ENCODE measurements at places on chromosomes 13 and 19.

GRCh38 chr19:56217039-56217949 lies 15.2 kb downstream of the ZSCAN5C start:
- no peak for DNase-seq

DNA sequence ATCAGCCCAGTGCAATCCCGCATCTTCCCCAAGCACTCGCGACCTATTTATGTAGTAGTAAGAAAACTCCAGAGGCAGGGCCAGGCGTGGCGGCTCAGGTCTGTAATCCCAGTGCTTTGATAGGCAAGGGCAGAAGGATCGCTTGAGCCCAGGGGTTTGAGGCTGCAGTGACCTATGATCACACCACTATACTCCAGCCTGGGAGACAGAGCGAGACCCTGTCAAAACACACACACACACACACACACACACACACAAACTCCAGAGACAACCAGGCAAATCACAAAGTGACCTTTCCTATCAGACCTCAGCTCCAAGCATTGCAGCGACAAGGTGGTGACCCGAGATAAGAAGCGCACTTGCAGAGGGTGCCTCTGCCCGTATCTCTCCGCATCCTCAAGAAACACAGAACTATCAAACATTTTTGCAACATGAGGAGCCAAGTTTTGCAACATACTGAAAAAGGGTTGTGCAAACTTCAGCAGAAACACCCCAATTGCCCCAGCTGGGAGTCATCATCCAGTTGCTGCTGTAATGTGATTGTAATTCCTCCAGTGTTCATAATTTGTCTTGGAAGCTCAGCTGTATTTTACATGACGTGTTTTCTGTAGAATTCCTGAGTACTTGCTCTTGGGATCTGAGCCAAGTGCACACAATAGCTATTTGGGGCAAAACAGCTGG lies 8.7 kb upstream of the KLF2 start:
- DNase-seq, result no peak

DNA sequence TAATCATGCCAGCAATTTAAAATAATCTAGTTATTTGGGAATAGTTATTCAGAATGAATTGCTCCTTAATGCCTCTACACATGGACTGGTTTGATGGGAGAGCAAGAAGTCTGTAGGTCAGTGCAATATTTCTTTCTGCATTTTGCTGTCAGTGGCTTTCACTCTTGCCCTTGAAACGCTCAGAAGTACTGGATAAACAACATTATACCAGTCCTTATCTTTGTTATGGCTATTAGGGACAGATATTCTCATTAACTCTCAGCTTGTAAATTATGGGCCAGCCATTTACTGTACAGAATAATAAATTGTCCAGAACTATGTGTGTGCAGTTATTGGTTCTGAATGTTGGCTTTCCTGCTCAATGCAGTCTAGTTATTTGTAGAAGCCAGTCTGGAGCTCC lies 224.4 kb downstream of the OXGR1 start:
- DNase-seq, result no peak

GRCh38 chr13:40618581-40619478 lies 47.6 kb downstream of the FOXO1 start:
- DNase-seq, result no peak

- DNase-seq, result no peak
Measured at GRCh38 chr19:27860309-27860934, 1352.5 kb downstream of the UQCRFS1 start.

- no peak for DNase-seq
Measured at GRCh38 chr13:39862900-39863299, 207.4 kb downstream of the COG6 start.

GRCh38 chr13:68490594-68490993 lies 1260.5 kb upstream of the PCDH9 start:
- no peak for DNase-seq

DNA sequence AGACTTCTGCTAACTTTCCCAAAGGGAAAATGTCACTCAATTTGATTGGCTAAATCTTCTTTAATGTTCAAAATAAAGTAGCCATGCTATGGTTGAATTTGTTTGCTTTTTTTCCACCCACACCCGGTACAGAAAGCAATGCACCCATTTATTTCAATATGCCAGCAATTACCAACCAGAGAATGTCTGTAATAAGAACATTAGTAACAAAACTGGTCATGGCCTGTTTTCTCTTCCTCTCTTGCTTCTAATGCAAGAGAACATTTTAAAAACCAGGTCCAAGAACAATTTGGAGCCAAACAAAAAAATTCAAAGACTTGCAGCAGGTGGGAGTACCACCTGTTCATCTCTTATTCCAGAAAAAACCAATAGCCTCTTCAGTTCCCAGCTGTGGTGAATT lies 1108.8 kb upstream of the PCDH20 start:
- no peak for DNase-seq

DNA sequence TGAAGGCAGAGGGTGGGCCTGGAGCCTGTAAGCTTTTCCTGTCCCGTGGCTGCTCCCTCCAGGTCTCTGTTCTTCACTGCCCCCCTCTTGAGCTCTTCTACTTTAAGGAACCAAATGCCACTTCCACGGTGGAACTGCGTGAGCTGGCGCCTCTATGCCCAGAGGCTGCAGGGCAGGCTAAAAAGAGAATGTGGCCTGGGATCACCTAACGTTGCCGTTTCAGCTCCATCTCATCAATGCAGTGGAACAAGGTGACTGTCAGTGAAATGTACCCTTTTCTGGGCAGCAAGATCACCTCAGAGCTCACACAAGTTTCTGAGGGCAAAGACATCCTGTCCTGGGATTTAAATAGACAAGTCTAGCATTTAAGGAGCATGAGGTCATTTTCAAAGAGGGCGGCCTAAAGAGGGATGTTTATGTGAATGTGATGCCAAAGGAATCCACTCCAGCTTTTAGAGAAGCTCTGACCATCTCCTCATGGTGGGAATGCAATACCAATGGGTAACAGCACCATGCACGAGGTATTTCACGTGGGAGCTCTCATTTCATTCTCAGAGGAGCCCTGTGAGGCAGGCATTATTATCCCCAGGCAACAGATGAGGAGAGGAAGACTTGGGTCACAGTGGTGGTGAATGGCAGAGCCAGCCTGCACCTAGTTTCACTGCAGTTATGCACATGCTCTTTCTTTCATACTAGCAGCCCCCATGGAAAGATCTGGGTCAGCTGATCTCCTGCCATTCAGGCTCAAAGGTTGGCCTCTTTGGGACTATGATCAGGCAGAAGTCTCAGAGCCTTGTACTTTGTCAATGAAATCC lies 39.3 kb downstream of the RGCC start:
- no peak for DNase-seq

GRCh38 chr19:53537521-53538377 lies at the start of gene ZNF331:
TSS of gene ZNF331 (plus strand) at chr19:53538145. CDS start at chr19:53569377, 31,232 bp downstream.
- DNase-seq, result peak; percentile 86

DNA sequence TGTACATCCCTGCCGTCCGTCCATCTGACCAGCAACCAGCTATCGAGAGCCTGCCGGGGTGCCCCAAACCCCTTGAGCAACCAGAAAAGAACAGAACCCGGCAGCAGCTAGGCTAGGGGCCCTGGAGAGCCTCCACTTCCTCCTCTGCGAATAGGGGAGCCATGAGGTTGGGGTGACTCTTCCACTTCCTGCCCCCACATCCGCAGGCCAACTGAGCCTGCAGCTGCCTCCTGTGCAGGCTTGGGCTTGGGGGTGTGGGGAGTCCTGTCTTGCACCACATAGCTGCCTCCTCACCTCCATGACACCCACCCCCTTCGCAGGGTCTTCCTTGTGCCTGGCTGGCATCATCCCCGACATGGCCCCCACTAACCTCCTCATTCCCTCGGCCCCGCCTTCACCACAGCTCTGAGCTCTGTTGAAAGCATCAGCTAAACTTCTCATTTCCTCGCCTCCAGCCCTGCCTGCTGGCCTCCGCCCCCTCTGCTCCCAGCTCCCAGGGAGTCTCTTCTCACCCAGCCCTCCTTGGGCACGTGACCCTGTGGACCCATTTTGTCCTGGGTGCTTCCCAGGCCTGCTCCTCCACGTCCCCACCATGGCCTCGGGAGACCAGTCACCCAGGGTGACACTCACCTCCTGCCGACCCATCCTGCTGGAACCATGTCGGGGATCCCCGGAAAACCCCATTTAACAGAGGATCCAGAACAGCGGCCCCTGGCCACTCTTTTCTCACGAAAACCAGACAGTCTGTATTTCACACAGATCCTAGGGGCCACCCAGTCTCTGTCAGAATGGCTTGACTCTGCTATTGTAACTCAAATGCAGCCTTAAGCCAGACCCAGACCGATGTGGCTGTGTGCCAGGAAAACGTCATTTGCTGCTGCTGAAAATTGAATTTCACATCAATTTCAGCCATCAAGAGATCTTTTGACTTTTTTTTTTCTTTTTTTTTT lies 50.4 kb downstream of the MYO9B start:
- DNase-seq, result no peak

Data from A549 (cell line).